Left ventricle myocardium superior (tissue), 1 donor: ENCODE measurements at places on chromosomes 2 and 18. TPM values are rescaled to one million over a fixed set of nuclear protein-coding genes. Genes with fewer than 3 reads are reported as not detected.

DNA sequence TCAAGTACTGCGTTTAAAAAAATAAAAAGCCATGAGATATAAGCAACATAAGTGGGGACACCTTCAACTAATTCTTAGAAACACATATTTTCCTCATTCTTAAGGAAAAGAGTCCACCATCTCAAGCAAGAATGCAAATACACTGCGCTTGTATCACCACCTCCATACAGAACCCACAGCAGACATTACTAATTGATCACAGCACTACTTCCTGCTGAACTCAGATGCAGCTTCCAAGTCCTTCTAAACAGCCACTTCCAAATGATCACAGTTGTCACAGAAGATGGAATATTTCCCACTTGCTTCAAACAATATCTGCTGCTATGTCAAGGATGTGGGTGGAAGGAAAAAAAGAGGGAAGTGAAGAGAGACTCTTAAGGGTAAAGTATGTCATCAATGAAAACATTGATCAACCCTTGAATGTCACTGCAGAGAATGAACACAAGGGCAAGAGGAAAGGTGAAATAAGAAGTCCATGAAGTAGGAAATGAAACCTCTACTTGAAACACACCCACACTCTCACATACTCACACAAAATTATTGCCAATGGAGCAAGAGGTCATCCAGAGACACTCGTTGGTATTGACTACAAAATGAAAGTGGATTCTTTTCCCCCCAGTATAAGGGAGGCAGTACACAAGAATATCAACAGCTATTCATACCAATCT lies 22.1 kb downstream of the TGFA start:
- no peak for DNase-seq

DNA sequence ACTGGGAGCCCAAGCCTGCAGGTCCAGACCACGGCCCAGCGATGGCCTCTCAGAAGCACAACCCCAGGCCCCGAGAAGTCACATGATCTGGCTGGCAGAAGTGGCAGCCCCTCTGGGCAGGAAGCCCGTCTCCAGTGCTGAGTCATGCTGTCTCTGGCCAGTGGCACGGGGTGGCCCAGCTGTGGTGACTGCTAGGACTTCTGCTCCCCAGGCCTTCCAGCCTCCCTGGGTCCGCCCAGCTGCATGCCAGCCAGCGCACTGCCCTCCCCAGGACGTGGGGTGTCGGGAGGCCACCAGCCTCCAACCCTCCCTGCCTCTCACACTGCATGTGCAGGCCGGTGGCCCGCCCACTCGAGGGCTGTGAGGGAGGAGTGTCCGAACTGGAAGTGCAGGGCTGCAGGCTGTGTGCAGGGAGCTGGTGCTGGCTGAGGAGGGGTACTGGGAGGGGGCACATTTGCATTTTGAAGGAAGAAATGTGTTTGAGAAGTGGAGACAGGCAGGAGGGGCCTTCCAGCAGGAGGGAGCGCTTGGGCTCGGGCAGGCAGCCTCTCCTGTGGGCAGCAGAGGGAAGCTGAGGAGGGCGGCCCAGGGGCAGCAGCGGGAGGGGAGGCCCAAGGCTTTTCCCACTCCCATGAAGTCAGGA lies 17.0 kb upstream of the HPCAL1 start:
- peak; percentile 85 for DNase-seq

DNA sequence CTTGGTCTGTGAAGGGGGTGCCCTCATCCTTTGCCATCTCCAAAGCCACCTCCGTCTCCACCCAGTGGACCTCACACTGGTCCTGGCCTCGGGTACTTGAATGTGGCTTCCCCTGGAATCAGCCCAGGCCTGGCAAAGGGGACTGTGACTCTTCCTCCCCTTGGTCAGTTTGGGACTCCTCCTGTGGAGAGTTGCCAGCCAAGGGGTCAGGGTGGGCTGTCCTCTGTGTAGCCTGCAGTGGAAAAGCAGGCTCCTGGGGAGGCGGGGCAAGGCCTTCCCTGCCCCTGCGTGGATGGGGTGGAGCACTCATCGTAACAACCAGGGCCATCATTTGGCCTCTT lies 59.8 kb downstream of the INHBB start:
- DNase-seq = no peak

IL1R2 gene
- 1.4 TPM for total RNA-seq

- DNase-seq = no peak
Measured at GRCh38 chr2:26757873-26758789, 6.0 kb upstream of the SLC35F6 start.

GRCh38 chr18:59055345-59056032 lies 84.2 kb upstream of the SEC11C start:
- DNase-seq = no peak

GREB1 gene
- total RNA-seq = 8.2 TPM

DNA sequence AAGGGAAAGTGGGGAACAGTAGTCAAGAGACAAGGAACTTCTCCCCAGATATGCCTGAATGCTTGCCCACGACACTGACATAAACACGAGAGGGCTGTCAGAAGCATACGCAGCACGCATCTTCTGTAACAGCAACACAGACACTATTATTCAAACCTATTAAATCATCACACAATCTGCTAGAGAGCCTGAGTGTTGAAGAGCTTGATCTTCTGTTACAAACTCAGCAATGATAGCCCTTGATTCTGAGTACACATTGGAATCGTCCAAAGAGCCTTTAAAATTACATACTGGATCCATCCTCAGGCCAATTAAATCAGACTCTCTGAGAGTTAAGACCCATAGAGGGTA lies 111.6 kb downstream of the ZNF521 start:
- DNase-seq = no peak

LDLRAD4 gene
- 26.0 TPM for total RNA-seq

GRCh38 chr2:126776692-126777619 lies 121.0 kb downstream of the GYPC start:
- peak; percentile 89 for DNase-seq
